Peyer's patch (tissue), 4 donors: ENCODE measurements at places on chromosomes 3 and 15. TPM values are rescaled to one million over a fixed set of nuclear protein-coding genes. Genes with fewer than 3 reads are reported as not detected.

The GOLGA6L10 gene
- not detected for total RNA-seq

DNA sequence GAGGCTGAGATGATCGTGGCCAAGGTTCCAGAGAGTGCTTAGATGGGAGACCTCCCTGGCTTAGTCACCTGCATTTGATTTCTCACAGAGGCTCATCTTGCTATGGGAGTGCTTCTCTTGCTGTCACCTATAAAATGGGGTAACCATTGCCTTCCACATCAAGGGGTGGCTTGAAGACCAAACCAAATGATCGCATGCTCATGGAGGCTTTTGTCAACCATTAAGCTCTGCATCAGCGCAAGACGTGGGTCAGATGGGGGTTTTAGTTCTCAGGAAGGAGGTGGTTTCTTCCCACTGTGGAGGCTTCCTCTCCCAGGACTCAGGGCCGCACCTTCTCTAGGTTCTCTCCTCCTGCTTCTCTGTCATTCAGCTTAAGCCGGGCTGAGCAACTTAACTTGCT is 27.4 kb upstream of the NOX5 start:
- no peak for DNase-seq
- no peaks in the 10 kb centered on the region for H3K27me3 ChIP-seq
- no peaks in the 10 kb centered on the region for H3K36me3 ChIP-seq
- no peaks in the 10 kb centered on the region for H3K4me1 ChIP-seq
- H3K4me3 ChIP-seq, result no peak overlapping the region

DNA sequence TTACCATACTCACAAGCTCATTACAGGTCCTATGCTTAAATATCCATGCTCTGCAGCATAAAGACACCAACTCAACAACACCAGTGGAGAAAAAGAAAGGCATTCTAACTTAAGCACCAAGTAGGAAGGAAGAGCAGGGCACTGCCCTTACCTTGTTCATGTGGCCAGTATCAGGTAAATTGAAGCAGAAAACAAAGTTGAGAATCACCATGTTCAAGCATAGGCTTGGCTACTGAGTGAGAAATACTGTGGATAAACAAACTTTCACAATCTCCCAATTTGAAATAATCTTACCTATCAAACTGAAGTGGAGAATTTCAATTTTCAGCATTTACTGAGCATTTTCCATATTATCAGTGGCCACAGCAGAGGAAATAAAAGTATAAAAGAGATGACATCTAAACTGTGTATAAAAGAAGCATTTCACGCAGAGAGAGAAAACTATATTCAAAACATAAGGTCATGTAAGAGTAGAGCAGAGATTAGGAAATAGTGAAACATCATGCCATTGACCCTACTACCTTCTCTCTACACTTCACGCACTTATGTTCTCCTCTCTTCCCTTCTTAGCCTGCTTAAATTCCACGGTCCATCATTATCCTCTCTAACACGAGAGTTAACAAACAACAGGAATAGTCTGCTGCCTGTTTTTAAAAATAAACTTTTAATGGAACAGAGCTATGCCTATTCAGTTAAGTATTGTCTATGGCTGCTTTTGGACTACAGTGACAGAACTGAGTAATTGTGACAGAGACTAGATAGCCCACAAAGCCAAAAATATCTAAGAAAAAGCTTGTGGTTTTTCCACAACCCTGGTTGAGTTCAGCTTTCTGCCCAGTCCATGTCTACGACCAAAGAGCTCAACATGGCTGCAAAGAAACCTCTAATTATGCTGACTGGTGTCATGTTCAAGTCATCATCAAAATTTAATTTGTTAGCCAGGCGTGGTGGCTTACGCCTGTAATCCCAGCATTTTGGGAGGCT is 142.5 kb downstream of the NR1I2 start:
- peaks cover 6% of the 10 kb centered on the region for H3K36me3 ChIP-seq
- no peak overlapping the region for H3K4me3 ChIP-seq
- no peaks in the 10 kb centered on the region for H3K27me3 ChIP-seq
- H3K4me1 ChIP-seq, result no peaks in the 10 kb centered on the region
- no peak for DNase-seq
- no peak overlapping the region for H3K27ac ChIP-seq

GRCh38 chr3:171317171-171317570 is 143.0 kb downstream of the TNIK start:
- no peaks in the 10 kb centered on the region for H3K36me3 ChIP-seq
- no peak overlapping the region for H3K4me3 ChIP-seq
- no peaks in the 10 kb centered on the region for H3K27me3 ChIP-seq
- DNase-seq, result peak; percentile 48
- H3K27ac ChIP-seq, result no peak overlapping the region

The IFT57 gene
- 17.2 TPM for total RNA-seq

The ADAMTSL3 gene
- 1.9 TPM for total RNA-seq

DNA sequence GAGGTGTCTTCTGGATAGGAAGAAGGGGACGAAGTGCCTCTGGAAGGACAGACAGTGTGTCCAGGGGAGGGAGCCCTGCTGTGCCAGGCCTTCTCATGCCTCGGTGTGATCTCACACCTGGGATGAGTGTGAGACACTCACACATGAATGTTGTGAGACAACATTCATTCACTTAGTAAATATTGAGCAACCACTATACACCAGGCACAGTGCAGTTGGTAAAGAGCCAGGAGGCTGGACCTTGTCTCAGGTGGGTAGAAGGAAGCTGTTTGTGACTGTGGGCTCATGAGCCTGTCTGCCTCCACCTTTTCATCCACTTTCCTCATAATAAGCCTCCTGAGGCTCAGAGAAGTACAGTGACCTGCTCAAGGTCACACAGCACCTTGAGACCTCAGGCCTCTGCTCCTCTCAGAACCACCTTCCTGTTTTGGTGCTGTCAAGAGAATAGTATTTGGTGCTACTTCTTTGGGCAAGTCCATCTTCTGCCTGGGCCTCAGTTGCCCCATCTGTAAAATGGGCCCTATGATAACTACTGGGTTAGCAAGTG is 20.9 kb downstream of the SLC6A6 start:
- peaks cover 71% of the 10 kb centered on the region for H3K4me1 ChIP-seq
- H3K4me3 ChIP-seq, result no peak overlapping the region
- no peaks in the 10 kb centered on the region for H3K36me3 ChIP-seq
- no peaks in the 10 kb centered on the region for H3K27me3 ChIP-seq

DNA sequence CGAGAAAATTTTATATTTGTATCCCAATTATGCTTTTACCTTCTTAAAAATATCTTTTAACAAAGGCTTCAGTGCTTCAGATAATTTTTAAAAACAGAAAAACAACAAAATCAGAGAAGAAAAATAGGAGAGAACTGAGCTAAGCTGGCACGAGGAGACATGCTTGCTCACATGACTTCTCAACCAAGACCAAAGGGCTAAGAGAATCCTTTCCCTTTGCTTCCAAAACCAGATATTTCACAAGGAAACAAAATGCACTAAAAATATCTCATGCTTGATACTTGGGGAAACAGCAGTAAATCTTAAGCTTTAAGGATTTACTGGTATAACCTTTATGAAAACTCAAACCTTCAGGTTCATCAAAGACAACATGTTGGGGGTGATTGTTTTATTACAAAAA is 58.4 kb downstream of the CAPN7 start:
- no peak for DNase-seq
- H3K36me3 ChIP-seq, result no peaks in the 10 kb centered on the region
- H3K4me3 ChIP-seq, result no peak overlapping the region

DNA sequence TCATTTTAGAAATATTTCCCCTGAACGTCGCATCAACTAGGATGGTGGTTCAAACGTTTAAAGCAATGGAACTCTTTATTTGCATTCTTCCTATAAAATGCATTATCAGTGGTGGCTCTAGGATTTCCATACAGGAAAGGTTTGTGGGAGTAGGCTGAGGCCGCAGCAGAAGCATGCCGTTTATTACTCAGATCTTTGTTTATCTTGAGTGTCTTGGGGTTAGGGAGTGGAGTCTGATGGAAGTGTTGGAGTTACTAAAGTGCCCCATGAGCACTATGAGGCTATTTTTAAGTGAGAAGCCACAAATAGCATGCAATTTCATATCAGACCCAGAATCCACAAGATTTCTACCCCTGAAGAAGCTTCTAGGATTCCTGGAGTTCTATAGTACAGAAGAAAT is 26.2 kb downstream of the ATOSA start:
- no peak for DNase-seq
- peak overlapping the region; percentile 57 for H3K27ac ChIP-seq
- no peaks in the 10 kb centered on the region for H3K36me3 ChIP-seq
- H3K4me1 ChIP-seq, result peaks cover 37% of the 10 kb centered on the region
- H3K4me3 ChIP-seq, result no peak overlapping the region
- H3K27me3 ChIP-seq, result no peaks in the 10 kb centered on the region

DNA sequence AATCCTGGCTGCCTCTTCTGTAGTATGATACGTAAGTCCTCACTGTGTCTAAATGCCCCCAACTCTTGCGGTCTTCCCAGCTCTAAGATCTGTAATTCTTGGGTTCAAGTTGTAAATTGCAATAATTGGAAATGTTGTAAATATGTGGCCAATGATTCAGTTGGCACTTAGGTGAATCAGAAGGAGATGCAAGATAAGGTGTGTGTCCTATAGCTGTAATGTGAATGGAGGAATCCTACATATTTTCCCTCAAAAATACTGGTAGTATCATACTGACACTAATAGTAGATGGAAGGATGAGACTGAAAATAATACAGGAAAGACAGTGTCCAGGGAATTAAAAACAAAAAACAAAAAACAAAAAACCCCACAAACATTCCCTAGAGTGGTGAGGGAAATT is 3.5 kb upstream of the ST3GAL6 start:
- H3K27ac ChIP-seq, result no peak overlapping the region
- no peak for DNase-seq
- H3K36me3 ChIP-seq, result no peaks in the 10 kb centered on the region
- no peaks in the 10 kb centered on the region for H3K27me3 ChIP-seq

The TNK2 gene
- 18.6 TPM for total RNA-seq

- H3K27me3 ChIP-seq, result no peaks in the 10 kb centered on the region
- H3K4me1 ChIP-seq, result no peaks in the 10 kb centered on the region
- H3K27ac ChIP-seq, result peak overlapping the region; percentile 96
- no peak overlapping the region for H3K4me3 ChIP-seq
- H3K36me3 ChIP-seq, result no peaks in the 10 kb centered on the region
These were observed 523.0 kb downstream of the FOXP1 start for GRCh38 chr3:71060536-71060935.

The HESX1 gene
- total RNA-seq, result not detected

DNA sequence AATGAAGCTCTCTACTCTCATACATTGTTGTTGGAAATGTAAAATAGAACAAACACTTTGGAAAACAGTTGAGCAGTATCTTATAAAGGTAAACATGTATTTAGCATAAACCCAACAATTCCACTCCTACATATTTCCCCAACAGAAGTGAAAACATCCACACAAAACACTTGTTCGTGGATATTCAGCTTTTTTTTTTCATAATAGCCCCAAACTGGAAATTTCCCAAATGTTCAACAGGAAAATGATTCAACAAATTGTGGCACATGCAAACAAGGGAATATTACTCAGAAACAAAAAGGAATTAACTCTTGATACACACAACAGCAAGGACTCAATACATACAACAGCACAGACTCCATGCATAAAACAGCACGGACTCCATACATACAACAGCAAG is 28.5 kb downstream of the RFTN1 start:
- no peaks in the 10 kb centered on the region for H3K4me1 ChIP-seq
- no peak overlapping the region for H3K27ac ChIP-seq
- no peak for DNase-seq
- no peaks in the 10 kb centered on the region for H3K36me3 ChIP-seq
- H3K4me3 ChIP-seq, result no peak overlapping the region

The TGM5 gene
- not detected for total RNA-seq

- H3K4me1 ChIP-seq, result no peaks in the 10 kb centered on the region
- DNase-seq, result no peak
- no peaks in the 10 kb centered on the region for H3K27me3 ChIP-seq
- no peaks in the 10 kb centered on the region for H3K36me3 ChIP-seq
- no peak overlapping the region for H3K4me3 ChIP-seq
These were observed 76.9 kb downstream of the ETFA start for GRCh38 chr15:76234337-76234889.

GRCh38 chr3:58651276-58651675 is 15.3 kb downstream of the FAM3D start:
- H3K4me1 ChIP-seq, result no peaks in the 10 kb centered on the region
- peaks cover 6% of the 10 kb centered on the region for H3K36me3 ChIP-seq
- no peaks in the 10 kb centered on the region for H3K27me3 ChIP-seq
- no peak for DNase-seq
- H3K4me3 ChIP-seq, result no peak overlapping the region

DNA sequence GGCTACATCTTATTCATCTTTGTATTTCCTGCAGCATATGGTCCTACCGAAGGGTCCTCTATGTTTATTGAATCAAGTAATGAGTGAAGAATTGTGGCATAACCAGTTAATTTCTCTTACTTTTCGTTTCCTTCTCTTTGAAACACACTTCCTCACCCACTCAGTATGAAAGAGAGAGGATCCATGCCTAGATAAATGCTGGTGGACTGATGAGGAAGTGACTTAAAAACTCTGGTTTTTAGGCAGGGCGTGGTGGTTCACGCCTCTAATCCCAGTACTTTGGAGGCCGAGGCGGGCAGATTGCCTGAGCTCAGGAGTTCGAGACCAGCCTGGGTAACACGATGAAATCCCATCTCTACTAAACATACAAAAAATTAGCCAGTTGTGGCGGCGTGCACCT is 2.2 kb upstream of the MB21D2 start:
- no peak overlapping the region for H3K27ac ChIP-seq
- no peaks in the 10 kb centered on the region for H3K4me1 ChIP-seq
- no peak overlapping the region for H3K4me3 ChIP-seq
- DNase-seq, result no peak
- no peaks in the 10 kb centered on the region for H3K27me3 ChIP-seq
- H3K36me3 ChIP-seq, result no peaks in the 10 kb centered on the region

- H3K4me3 ChIP-seq, result no peak overlapping the region
- H3K27ac ChIP-seq, result no peak overlapping the region
- no peak for DNase-seq
- peaks cover 64% of the 10 kb centered on the region for H3K36me3 ChIP-seq
- H3K4me1 ChIP-seq, result peaks cover 4% of the 10 kb centered on the region
These were observed 1.8 kb upstream of the USP19 start for GRCh38 chr3:49122451-49122850.

DNA sequence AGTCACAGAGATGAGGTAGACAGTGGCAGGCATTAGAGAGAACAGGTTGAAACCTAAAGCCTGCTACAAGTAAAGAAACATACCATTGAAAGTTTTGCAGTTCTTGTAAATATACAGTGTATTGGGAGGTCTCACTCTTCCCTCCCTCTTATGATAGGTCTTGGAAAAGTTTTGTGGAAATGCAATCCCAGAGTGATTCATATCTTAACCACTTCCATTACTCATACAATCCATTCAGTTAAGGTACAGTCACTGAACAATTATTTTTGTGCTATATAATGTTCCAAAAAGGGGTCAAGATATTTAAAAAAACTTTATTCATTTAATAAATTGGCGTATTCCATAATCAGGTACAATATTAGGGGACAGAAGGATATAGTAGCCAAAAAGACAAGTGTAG is 737.7 kb upstream of the ALCAM start:
- H3K36me3 ChIP-seq, result no peaks in the 10 kb centered on the region
- no peaks in the 10 kb centered on the region for H3K4me1 ChIP-seq
- no peaks in the 10 kb centered on the region for H3K27me3 ChIP-seq
- no peak overlapping the region for H3K27ac ChIP-seq
